MV-4-11 (cell line): ENCODE measurements at places on chromosomes 2 and 18.

GRCh38 chr2:223779877-223780276 is 57.5 kb downstream of the AP1S3 start:
- DNase-seq = peak; percentile 73

DNA sequence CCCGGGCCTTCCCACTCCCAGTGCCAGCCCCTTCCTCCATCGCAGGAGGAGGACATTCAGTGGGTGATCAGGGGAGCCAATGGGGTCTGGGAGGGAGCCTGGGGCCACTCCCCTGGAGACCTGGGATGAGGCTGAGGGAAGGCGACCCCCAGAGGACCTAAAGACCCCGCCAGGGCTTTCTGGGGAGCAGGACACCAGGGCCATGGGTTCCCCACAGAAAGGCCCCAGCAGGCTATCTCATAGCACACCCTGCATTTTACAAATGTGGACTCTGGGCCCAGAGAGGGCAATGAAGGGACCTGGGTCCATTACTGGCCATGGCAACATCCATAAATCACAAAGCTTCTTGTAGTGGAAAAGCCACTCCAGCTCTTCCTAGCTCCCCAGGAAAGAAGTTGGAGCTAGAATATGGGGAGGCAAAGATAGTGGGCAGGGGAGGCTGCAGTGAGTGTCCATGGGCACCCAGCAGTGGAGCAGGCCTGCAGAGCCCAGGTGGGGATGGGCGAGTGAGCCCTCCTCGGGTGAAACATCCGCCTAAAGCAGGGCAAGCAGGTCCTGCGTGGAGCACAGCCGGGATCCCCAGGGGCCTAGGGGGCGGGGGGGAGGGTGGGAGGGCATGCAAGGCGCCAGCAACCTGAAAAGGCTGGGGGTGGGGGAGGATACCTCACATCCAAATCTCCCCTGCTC is 13.8 kb downstream of the CYP26B1 start:
- DNase-seq = no peak

DNA sequence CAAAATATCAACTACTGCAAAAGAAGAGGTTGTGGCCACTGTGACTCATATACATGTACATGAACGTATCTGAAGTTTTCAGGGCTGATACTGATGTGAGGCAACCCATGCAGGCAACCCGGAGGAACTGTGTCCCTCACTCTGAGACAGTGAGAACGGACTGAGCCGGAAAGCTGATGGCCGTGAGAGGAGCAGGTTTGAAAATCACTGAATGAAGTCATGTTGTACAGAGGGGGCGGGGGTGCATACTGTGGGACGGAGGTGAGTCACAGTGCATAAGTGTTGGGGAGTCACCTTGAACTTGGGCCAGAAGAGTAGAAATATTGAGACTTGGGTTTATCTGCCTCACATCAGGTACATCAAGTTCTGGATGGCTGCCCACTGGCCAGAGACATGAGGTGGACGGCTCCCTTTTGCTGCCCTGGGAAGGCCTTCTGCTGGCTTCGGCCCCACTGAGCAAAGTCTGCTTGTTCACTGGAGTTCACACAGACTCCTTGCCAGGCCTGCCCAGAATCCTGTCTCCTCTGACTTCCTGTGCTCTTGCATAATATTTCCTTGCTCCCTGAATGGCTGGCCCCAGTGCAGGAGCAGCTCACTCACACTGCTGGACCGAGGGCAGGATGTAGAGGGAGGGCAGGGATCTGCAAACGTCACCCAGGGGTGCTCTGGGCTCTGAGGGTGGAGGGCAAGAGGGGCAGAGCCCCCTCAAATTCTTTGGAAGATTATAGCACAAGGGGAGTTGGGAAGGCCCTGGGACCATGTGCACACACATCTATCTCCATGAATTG is 18.1 kb downstream of the EPAS1 start:
- peak; percentile 32 for DNase-seq

DNA sequence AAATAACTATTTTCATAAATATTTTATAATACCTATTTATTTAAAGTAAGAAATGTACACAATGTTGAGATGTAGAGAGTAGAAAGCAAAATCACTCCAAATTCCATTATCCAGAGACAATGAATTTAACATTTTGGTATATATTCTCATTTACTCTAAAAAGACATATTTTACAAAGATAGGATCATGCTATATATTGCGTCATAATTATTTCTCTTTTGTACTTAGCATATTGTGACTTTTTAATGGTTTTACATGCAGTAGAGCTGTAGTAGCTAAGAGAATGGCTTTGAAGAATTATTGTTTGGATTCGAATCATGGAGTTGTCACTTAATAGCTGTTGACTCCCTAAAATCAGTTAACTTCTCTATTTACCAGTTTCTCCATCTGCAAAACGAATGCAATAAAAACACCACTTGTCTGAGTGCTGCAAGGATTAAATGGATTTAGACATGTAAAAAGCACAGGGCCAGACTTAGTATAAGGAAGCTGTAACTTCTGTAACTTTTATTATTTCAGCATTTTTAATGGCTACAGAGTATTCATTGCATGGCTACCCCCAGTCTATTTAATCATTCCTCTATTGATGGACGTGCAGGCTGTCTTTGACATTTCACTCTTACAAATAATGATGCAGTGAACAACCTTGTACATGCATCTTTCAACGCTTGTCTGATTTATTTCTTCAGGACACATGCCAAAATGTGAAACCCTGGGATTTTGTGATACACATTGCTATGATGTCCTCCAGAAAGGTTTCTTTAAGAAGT is 33.2 kb downstream of the KCNS3 start:
- peak; percentile 28 for DNase-seq

DNA sequence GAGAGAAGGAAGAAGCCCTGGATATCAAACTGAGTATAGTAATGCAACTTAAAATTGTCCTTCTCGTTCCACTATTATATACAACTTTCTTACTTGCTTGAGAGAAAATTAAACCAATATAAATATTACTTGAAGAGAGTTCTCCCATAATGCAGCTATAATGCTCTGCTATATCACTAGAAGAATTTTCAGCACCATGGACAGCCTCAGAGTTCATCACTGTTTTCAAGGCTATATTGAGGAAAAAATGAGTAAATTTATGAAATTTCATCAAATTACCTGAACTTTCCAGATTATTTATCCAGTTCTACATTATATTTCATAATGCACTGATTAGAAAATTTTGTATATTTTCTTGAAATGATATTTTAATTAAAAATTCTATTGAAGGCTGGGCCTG is 1053.5 kb upstream of the FAM98A start:
- DNase-seq = no peak

GRCh38 chr2:62785216-62785615 is 79.7 kb downstream of the EHBP1 start:
- no peak for DNase-seq
